ENCODE measurements at places on chromosomes 7 and 10. TPM values are rescaled to one million over a fixed set of nuclear protein-coding genes. Genes with fewer than 3 reads are reported as not detected.
A peak's percentile ranks its signal among the peaks of the same experiment; 100 is the strongest.

DNA sequence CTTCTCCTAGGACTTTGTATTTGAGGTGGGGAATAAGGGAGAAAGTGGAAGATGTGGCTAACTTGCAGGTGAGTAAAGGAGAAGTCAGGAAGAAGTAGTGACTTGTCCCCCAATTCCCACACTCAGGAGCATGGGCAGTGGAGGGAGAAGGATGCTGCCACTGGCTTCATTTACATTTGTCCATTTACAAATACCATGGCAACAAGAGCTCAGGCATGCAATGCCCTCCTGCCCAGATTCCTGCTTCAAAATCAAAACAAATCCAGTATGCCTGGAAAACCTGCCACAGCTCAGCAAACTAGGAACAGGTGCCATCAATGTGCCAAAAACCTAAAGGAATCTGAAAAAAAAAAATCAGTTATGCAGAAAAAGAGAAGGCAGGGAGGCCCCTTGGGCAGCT lies 139.9 kb downstream of the KCNMA1 start:
- H3K27ac ChIP-seq: no peak overlapping the region
- peaks cover 53% of the 10 kb centered on the region for H3K4me1 ChIP-seq
- no peak overlapping the region for H3K4me3 ChIP-seq

- no peak for DNase-seq
- peaks cover 34% of the 10 kb centered on the region for H3K4me1 ChIP-seq
- no peaks in the 10 kb centered on the region for H3K27me3 ChIP-seq
- H3K36me3 ChIP-seq: peaks cover 18% of the 10 kb centered on the region
- no peak overlapping the region for H3K4me3 ChIP-seq
These were observed 2.0 kb upstream of the TSPAN14 start for GRCh38 chr10:80452069-80452468.

DNA sequence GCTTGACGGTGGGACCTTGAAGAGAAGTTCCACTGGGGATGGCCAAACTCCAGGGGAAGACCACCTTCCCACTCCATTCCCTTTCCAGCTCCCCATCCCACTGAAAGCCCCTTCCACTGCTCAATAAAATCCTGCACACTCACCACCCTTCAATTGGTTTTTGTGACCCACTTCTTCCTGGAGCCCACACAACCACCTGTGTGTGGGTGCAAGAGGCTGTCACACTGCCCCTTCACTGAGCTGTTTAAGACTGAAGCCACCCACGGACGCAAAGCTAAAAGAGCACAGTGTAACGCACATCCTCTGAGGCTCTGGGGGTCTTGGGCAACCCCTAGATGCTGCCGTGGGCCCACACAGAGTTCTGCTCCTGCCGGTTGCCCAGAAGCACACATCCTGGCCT lies 12.8 kb upstream of the PITRM1 start:
- no peaks in the 10 kb centered on the region for H3K36me3 ChIP-seq
- no peak for DNase-seq
- no peak overlapping the region for H3K27ac ChIP-seq

GRCh38 chr10:47257396-47258120 lies 42.4 kb upstream of the GDF10 start:
- DNase-seq: peak; percentile 71
- H3K4me1 ChIP-seq: peaks cover 36% of the 10 kb centered on the region
- no peaks in the 10 kb centered on the region for H3K36me3 ChIP-seq
- H3K27me3 ChIP-seq: no peaks in the 10 kb centered on the region
- peak overlapping the region; percentile 11 for H3K27ac ChIP-seq

GRCh38 chr7:116511552-116512519 lies 12.3 kb downstream of the CAV2 start:
- DNase-seq: peak; percentile 53
- H3K27ac ChIP-seq: peak overlapping the region; percentile 82
- peaks cover 5% of the 10 kb centered on the region for H3K36me3 ChIP-seq
- H3K4me3 ChIP-seq: peak overlapping the region; percentile 40
- H3K4me1 ChIP-seq: peaks cover 17% of the 10 kb centered on the region

The ETV1 gene
- total RNA-seq: 4.7 TPM

The TMEM209 gene
- total RNA-seq: 24.6 TPM

DNA sequence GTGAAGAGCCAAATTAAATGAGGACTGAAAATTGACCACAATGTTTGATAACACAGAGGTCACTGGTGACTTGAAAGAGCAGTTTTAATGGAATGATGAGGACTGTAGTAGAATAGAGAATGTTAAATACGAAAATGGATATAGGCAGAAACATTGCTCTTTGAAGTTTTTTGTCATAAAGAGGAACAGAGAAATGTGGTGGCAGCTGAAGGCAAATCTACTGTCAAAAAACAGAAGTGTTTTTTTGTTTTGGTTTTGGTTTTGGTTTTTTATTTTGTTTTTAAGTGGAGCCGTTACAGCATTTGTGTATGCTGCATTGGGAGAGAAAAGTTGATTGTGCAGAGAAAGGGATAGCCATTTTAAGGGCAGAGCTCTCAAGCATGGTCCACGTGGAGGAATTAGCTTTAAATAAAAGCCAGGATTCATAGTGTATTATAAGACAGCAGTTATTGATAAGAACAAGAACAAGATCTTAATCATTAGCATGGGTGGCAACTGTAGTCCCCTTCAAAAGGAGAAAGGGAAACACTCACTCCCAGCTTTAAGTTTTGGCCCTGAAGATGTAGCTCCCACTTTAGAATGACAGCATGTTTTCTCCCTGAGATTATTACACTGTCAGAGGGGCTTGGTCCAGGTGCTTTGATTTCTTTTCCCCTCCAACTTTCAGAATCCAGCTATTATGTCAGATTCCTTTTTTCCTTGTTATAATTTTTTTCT lies 156.7 kb upstream of the BET1 start:
- no peak overlapping the region for H3K27ac ChIP-seq
- H3K4me3 ChIP-seq: no peak overlapping the region
- peaks cover 3% of the 10 kb centered on the region for H3K4me1 ChIP-seq

DNA sequence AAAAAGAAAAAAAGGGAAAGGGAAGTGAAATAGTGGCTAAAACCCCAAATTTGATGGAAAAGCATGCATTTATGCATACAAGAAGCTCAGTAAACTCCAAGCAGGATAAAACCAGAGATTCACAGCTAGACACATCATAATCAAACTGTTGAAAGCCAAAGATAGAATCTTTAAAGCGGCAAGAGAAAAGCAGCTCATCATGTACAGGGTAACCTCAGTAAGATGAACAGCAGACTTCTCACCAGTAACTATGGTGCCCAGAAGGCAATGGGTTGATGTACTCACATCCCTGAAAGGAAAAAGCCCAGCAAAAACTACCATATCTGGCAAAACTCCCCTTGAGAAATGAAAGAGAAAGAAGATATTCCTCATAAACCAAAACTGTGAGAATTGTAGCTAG lies 60.4 kb downstream of the TPST1 start:
- H3K4me3 ChIP-seq: no peak overlapping the region
- peaks cover 9% of the 10 kb centered on the region for H3K36me3 ChIP-seq
- 0 out of 2 replicates have a peak, but pooled peaks cover 2% of the 10 kb centered on the region for H3K4me1 ChIP-seq
- DNase-seq: no peak

GRCh38 chr10:36634916-36635315 lies 490.5 kb upstream of the ANKRD30A start:
- no peaks in the 10 kb centered on the region for H3K36me3 ChIP-seq
- H3K27me3 ChIP-seq: no peaks in the 10 kb centered on the region
- no peak overlapping the region for H3K4me3 ChIP-seq
- H3K4me1 ChIP-seq: peaks cover 10% of the 10 kb centered on the region

DNA sequence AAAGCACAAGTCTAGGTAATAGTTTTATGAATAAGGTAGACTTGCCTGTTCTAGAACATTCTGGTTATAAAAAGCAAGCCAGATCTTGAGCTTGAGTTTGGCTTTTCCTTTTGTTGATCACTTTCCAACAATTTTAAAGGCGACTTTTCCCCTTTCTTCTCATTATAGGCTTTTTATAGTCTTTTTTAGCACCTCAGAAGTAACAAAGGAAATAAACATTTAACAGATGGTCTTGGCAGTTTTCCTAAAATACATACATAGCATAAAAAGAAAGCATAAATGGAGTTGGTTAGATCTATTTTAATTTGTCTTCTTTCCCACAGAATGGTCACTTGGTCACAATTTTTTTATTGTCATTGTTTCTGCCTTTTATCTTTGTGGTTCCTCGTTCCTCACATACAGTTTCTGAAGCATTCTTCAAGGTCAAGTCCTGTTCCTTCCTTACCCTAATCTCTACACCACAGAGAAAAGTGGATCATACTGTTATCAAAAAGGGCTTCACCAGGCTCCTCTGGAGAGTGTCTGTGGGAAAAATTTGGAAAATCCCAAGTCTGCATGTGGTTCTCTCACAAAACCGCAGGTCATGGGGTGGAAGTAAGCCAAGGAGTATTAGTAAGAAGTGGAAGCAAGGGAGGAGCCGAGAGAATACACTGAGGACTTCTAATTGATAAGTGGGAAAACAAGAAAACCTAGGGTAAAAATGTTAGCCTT lies 31.3 kb downstream of the THNSL1 start:
- H3K27ac ChIP-seq: no peak overlapping the region
- H3K4me1 ChIP-seq: 0 out of 2 replicates have a peak, but pooled peaks cover 2% of the 10 kb centered on the region
- H3K4me3 ChIP-seq: no peak overlapping the region
- H3K27me3 ChIP-seq: peaks cover 4% of the 10 kb centered on the region
- H3K36me3 ChIP-seq: no peaks in the 10 kb centered on the region
- DNase-seq: no peak

DNA sequence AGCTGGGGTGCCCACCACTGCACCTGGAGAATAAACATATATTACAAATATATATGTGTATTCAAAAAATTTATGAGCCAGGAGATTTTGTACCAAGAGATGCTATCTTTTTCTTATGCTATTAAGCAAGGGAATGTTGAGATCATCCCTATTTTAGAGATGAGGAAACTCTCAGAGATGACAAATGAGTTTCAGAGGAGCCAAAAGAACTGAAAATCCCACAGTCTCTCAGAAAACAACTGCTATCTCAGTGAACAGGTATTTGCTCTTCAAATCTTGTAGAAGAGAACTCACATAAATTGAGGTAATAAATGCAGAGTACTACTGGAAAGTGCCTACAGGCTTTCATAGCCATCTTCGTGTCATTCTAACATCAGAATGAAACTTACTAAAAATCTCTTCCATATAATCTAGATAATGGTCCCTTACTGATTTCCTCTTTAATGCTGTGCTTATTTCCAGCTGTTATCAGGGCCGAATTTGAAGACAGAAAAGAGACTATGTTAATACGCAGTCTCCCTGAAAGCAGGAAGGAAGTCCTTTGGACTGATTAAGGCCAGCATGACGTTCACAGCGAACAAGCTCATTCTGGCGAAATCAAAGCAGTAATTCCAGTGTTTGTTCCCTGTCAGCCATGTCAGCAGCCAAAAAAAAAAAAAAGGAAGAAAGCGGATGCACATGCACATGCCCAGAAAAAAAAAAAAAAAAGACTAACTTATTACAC lies 29.4 kb upstream of the ANAPC16 start:
- DNase-seq: no peak
- 0 out of 2 replicates have a peak, but pooled peaks cover 4% of the 10 kb centered on the region for H3K36me3 ChIP-seq
- H3K27ac ChIP-seq: no peak overlapping the region
- H3K4me1 ChIP-seq: no peaks in the 10 kb centered on the region

DNA sequence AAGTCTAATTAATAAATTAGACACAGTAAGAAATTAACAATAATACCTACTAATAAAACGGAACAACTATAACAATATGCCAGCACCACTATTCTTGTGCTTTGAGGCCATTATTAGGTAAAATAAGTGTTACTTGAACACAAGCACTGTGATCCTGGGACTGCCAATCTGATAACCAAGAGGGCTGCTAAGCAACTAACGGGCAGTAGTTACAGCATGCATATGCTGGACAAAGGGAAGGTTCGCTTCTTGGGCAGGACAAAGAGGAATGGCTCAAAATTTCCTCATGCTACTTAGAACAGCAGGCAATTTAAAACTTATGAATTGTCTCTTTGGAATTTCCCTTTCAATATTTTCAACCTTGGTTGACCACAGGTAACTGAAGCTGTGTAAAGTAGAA lies 718.6 kb downstream of the SORCS3 start:
- H3K4me3 ChIP-seq: no peak overlapping the region
- H3K4me1 ChIP-seq: no peaks in the 10 kb centered on the region
- no peak for DNase-seq
- H3K27ac ChIP-seq: no peak overlapping the region
- H3K36me3 ChIP-seq: no peaks in the 10 kb centered on the region

- DNase-seq: peak; percentile 70
- peaks cover 48% of the 10 kb centered on the region for H3K4me1 ChIP-seq
- H3K27me3 ChIP-seq: no peaks in the 10 kb centered on the region
- peak within 1 kb of the TSS; percentile 93 for H3K27ac ChIP-seq
These were observed at the start of gene RBM20 for GRCh38 chr10:110643653-110644597. RBM20 (plus strand) TSS chr10:110644336; CDS start chr10:110644455, 119 bp downstream.

The GRM3 gene
- not detected for total RNA-seq

DNA sequence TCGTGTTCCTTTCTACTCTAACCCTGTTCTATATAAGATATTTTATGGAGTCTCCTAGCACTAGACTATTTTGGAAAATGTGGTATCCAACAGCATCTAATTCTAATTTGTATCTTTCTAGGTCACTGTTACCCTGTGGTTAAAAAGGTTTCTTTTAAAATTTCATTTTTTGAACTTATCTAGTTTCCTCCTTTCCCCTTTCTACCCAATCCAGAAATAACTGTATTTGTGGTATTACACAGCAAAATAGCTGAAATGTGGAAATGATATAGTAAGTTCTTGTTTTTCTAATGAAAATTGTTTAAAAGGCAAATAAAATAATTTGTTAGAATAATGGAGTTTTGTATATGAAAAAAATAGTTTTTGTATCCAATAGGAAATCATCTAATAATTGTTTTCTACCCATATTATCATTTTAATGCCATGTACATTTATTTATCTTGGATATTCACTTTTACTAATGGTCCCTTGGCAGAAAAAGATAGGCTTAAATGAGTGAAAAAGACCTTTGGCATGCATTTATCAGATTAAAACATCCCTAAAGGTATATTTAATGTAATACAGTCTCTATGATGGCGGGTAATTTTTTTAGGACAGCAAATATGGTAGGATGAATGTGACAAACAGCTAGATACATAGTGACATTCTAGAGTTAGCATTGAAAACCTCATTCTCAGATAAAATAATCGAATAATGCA lies 175.5 kb upstream of the PLXDC2 start:
- no peak overlapping the region for H3K4me3 ChIP-seq
- H3K36me3 ChIP-seq: no peaks in the 10 kb centered on the region
- no peak for DNase-seq
- H3K4me1 ChIP-seq: peaks cover 9% of the 10 kb centered on the region
- no peaks in the 10 kb centered on the region for H3K27me3 ChIP-seq
- no peak overlapping the region for H3K27ac ChIP-seq

The WNT8B gene
- not detected for total RNA-seq

- H3K27ac ChIP-seq: no peak overlapping the region
- H3K4me1 ChIP-seq: no peaks in the 10 kb centered on the region
- H3K36me3 ChIP-seq: peaks cover 24% of the 10 kb centered on the region
- H3K4me3 ChIP-seq: no peak overlapping the region
- no peak for DNase-seq
These were observed 60.1 kb downstream of the ERCC6 start for GRCh38 chr10:49478819-49479218.

Data from SJSA1 (cell line).